NCI-H748 treated with DMSO at 0.1 percent for 48 hours (cell line): ENCODE measurements at places on chromosomes 2 and 18.
A peak's percentile ranks its signal among the peaks of the same experiment; 100 is the strongest.

- DNase-seq, result no peak
Measured at GRCh38 chr2:69594341-69594740, 49.2 kb downstream of the AAK1 start.

DNA sequence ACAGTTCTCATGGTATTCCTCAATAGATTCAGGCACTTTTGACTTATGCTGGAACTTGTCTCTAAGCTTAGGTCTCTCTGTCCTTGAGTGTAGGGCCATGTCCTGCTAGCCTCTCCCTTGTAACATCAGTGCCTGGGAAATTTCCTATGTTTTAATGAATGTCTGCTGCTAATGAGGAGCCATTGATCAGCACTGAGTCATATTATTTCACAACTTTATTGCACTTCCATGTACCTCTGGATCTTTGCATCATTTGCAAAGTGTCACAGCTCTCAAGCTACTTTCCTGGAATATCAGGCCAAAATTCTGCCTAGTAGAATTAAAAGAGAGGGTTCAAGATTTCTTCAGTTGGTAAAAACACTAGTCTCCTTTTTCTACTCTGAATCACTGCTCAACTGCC is 102.5 kb downstream of the GAREM1 start:
- DNase-seq, result no peak

DNA sequence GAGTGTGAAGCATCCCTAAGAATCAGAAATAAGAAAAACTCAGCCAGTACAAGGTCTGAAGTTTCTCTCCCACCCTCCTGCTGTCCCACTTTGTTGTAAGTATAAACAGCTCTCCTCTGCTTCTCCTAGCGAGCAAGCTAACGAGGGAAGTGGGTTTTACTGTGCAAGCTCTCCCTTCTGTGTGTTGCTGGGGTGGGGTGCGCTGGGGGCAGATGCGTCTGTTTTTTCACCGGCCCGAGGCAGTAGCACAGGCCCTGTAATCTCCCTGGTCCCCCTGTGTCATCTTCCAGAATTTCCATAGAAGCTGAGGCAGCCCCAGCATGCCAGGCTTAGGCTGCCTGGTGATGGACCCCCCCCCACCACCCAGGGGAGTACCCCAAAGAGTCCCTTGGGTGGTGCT is 9.4 kb upstream of the CXCR4 start:
- DNase-seq, result no peak

DNA sequence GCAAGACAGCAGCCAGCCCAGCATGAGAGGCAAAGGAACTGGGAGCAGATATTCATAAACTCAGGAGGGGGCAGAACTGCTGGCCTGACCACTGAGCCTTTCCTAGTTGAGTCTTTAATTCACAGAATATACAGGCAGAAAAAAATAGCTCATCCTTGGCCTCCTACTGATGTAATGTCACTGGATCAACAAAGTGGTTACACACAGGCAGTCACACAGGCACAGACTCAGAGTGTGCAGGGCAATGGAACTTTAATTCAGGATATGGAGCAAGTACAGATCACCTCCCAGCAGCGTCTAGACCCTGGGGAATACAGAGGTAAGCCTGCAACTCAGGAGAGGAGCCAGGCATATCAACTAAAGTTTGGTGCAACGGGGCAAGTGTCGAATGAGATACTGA is 75.4 kb downstream of the TNP1 start:
- DNase-seq, result no peak

DNA sequence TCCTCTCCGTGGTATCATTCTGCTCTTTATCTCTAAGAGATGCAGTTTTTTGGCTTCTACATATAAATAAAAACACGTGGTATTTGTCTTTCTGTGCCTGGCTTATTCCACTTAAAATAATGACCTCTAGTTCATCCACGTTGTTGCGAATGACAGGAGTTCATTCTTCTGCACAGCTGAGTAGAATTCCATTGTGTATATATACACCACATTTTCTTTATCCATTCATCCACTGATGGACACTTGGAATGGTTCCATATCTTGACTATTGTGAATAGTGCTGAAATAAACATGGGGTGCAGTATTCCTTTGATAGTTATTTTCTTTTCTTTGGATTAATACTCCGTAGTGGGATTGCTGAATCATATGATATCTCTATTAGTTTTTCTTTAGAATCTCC is 262.3 kb downstream of the SOX11 start:
- DNase-seq, result no peak

DNA sequence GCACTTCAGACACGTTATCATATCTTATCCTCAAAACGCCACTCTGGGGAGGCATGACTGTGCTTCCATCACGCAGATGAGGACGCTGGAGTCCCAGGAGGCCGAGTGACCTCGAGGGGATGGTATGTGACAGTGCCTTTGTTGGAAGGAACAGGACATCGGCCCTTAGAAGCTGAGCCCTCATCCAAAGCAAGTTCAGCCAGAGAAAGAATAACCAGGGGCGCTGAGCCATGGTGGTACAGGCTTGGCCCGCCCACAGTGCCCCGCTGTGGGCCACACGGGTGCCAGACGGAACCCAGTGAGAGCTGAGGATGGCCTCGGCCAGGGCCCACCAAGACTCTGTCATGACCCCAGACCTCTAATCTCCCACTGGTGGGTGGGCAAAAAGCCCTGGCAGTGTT is 31.3 kb downstream of the HS1BP3 start:
- DNase-seq, result no peak

DNA sequence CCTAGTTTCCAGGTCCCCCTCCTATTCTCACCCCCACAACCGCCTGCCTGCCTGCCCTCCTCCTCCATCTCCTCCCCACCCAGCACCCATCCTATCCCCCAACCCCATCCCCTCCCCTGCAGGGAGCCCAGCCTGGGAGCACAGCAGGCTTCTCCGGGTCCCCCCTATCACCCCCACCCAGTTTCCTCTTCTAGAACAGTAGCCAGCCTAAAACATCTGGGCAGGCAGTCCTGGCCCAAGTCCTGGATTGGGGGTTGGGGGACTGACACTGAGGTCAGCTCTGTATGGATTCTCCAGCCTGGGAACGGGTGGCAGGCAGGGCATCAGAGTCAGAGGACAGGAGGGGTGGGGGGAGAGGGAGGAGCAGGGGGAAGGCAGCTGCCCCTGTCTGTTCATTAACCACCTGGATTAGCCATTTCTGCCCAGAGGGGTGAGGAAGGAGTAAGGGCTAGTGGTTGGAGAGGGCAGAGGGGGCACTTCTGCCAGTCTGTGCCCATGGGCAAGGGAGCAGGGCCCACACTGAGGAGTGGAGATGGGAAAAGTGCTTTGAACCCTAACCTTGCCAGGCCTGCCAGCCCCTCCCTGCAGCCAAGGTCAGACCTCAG is 60.0 kb downstream of the TNS1 start:
- no peak for DNase-seq

- DNase-seq, result no peak
Measured at GRCh38 chr2:68429311-68429826, 37.7 kb downstream of the FBXO48 start.

DNA sequence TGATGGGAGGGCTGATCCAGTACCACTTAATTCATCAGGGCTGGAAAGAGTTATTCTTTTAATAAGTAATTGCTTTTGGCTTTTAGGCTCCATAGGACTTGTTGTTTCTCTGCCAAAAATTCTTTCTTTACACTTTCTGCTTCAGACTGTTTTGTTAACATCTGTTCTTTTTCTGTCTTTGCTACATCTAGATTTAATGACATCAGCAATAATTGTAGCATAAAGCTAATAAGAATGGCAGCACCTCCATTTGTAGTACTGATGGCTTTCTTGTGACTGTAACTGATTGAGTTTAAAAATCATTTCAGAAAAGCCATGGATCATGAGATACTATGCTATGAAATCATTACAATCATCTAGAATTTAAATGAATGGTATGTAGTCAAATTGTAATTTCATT is 46.4 kb upstream of the ACKR3 start:
- no peak for DNase-seq

- DNase-seq, result no peak
Measured at GRCh38 chr2:69011611-69012157, 1.3 kb upstream of the ANTXR1 start.

DNA sequence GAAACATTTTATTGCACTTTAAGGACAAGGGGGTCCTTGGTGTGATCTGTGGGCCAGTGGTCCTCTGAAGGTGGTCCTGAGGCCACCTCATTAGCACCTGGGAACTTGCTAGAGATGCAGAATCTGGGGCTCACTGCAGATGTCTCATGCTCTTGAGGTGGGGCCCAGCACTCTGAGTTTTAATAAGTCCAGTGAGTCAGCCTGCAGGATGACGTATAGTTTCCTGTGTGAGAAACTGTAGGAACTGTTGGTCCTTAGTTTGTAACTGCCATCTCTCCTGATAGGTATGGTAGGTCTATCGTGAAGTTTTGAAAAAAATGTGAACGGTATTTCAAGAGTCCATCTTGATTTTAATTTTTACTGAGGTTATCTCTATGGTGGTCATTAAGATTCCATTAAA is 2.8 kb downstream of the TRPM8 start:
- DNase-seq, result no peak

GRCh38 chr18:74631623-74632350 is 34.1 kb downstream of the ZNF407 start:
- DNase-seq, result no peak

GRCh38 chr18:36496022-36496421 is 198.5 kb downstream of the FHOD3 start:
- DNase-seq, result no peak

- DNase-seq, result peak; percentile 75
Measured at GRCh38 chr18:32552421-32553030, 81.8 kb upstream of the GAREM1 start.

- DNase-seq, result no peak
Measured at GRCh38 chr2:53985646-53986045, 14.9 kb upstream of the PSME4 start.

GRCh38 chr18:6543330-6543908 is 128.7 kb upstream of the L3MBTL4 start:
- peak; percentile 68 for DNase-seq

DNA sequence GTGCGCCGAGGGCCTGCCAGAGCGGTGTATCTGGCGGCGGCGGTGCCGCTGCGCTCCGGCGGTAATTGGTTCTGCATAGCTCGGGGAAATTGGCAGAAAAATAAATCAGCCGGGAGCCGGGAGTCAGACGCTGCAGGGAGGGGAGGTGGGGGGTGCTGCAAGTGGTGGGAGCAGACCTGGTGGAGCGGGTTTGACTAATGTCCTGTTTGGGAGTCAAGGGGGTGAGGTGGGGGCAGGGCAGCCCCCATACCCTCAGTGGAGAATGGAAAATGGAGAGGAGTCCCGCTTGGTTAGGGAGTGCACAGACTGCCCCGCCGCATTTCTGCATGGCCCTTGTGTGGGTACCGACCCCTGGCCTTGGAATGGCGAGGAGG is 107.3 kb downstream of the DYSF start:
- DNase-seq, result no peak

DNA sequence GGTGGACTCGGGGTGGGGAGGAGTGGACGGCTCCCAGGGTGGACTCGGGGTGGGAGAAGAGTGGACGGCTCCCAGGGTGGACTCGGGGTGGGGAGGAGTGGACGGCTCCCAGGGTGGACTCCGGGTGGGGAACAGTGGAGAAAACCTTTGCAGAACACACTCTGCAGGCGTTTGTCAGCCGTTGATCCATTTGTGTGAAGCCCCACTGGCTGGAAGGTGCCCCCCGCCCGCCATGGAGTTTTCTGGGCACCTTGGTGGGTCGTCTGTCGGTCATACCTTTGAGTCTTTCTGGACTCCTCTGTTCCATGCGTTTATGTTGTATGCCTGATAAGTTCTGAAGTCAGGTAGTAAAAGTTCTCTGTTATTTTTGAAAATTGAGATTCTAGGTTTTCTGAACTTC is 12.5 kb downstream of the CTDP1 start:
- DNase-seq, result no peak

GRCh38 chr2:205815673-205816072 is 133.4 kb downstream of the NRP2 start:
- DNase-seq, result no peak

- no peak for DNase-seq
Measured at GRCh38 chr2:234952270-234953115, 676 bp downstream of the SH3BP4 start.

DNA sequence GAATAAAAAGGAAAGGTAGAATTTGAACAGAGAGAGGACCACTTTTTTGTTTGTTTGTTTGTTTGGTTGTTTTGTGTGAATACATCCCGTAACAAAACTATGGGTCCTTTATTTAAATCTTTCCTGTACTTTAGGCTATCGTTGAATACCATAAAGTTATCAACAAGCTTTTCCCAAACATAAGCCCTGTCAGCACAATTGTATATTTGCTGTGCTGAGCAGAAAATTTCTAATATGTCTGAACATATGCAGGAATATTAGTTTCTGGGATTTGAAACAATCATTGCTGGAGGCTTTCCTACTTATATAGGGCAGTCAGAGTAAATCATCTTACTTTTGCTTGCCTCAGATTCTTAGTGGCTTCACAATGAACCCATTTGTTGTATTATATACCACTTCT is 536.4 kb downstream of the CNTNAP5 start:
- DNase-seq, result no peak

GRCh38 chr2:61327173-61327572 is 143.7 kb downstream of the USP34 start:
- no peak for DNase-seq

- DNase-seq, result no peak
Measured at GRCh38 chr2:219616550-219616949, 10.9 kb upstream of the SLC4A3 start.

- no peak for DNase-seq
Measured at GRCh38 chr2:237729681-237730475, 68.7 kb upstream of the RBM44 start.

GRCh38 chr18:57523171-57523956 is 63.1 kb downstream of the FECH start:
- DNase-seq, result no peak

- no peak for DNase-seq
Measured at GRCh38 chr2:236857246-236857645, 228.4 kb upstream of the COPS8 start.

GRCh38 chr2:118987886-118988285 is 45.9 kb downstream of the MARCO start:
- no peak for DNase-seq

- DNase-seq, result peak; percentile 52
Measured at GRCh38 chr18:54357082-54357659, 487 bp downstream of the STARD6 start.

GRCh38 chr18:67159662-67160061 is 356.9 kb downstream of the DSEL start:
- DNase-seq, result no peak

DNA sequence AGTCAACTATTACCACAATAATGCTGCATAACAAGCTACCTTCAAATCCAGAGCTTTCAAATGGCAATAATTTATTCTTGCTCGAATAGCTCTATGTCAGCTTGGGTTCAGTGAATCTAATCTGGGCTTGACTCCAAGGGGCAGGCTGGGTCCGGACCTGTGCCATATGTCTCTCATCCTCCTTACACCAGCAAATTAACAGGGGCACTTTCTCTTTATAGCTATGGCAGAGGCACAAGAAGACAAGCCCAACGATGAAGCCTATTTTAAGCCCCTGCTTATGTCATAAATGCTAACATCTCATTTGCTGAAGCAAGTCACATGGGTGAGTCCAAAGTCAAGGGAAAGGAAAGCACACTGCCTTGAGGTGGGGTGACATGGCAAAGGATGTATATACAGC is 13.3 kb upstream of the ZNF521 start:
- DNase-seq, result no peak

GRCh38 chr2:237390235-237390634 is 23.7 kb downstream of the COL6A3 start:
- DNase-seq, result no peak

GRCh38 chr18:424668-425067 is 75.8 kb downstream of the COLEC12 start:
- no peak for DNase-seq
